ENCODE measurements at places on chromosomes 5 and 9.

GRCh38 chr5:52802272-52802973 is 14.7 kb downstream of the ITGA1 start:
- no peak for DNase-seq

DNA sequence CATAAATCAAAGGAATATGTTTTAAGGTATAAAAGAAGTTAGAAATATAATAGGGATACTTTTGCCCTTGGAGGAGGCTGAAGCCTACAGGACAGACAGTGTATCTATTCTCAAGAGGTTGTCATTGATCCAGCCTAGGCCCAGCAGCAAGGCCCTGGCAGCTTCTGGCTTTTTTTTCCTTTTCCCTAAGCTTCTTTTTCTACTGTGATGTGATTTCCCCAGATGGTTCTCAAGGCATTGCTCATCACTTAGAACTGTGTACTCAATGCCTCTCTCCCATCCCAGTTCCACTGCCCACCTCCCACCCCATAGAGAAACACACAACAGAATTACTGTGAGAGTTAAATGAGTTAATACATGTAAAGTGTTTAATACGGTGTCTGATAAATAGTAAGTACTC is 88.6 kb downstream of the SLC44A1 start:
- no peak for DNase-seq

DNA sequence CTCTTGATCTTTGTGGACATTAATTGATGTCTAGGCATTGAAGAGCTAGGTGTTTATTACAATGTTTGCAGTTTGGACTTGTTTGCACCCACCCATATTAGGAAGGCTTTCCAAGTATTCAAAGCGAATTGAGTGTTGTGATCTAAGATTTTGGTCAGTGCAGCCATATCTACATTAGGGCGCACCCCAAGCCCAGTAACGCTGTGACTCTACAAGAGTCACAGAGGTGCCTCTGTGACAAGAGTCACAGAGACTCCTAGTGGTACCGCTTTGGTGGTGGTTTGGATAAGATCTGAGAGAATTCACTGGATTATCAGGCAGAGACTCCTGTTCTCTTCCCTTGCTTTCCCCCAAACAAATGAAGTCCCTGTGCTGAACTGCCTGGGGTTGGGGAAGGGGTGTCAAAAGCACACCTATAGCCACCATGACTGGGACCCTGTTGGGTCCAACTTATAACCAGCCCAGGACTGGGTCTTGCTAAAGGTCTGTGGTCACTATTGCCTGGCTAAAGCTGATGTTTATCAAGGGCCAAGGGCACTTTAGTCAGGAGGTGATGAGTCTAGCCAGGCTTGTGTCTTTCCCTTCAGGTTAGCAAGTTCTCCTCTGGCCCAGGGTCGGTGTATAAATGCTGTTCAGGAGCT is 114.1 kb upstream of the RIOK2 start:
- no peak for DNase-seq

DNA sequence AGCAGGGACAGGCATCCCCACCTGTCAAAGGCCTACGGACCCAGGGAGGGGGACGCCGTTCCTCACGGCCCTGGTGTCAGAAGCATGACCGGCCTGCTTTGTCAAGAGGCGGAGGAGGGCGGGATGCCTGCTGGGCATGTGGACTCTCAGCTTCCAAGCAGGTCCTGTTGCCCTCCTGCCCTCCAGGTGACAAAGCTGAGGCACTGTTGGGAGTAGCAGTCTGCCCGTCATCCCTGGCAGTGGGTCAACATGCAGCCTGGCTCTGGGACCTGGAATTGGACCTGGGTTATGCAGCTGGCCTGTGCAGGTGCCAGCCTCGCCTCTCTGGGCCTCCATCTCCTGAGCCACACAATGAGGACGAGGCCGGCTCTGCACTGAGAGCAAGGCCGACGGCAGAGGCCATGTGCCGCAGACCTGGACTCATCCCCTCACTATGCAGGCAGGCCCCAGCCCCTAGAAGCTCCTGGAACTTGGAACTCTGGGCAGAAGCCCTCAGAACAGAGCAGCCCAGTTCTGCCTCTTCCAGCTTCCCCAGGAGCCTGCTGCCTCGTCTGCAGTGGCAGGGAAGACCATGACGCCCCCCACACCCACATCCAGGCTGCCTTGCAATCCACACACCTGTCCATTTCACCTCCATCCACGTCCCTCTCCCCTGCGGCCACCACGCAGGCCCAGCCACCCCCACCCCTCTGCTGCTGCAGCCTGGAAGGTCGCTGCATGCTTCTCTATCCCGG is 20.8 kb upstream of the FCN1 start:
- DNase-seq, result no peak

- no peak for DNase-seq
These were observed 209.8 kb downstream of the PJA2 start for GRCh38 chr5:109199799-109200620.

DNA sequence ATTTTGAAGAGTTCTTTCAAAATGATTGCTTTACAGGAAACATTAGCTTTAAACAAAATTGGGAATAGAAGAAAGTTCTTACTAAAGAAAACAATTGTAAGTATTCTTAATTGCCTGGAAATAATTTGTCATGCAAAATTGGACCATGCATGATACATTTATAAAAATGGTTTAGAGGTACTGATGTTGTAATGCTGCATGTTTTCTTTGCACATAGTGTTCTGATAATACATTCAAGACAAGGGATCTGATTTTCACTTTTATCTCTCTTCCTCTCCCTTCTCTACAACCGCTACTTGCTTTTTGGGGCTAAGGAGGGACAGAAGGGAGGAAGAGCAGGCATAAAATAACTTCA is 211.6 kb upstream of the MPDZ start:
- no peak for DNase-seq

- no peak for DNase-seq
These were observed 18.4 kb upstream of the GSN start for GRCh38 chr9:121249563-121249962.

DNA sequence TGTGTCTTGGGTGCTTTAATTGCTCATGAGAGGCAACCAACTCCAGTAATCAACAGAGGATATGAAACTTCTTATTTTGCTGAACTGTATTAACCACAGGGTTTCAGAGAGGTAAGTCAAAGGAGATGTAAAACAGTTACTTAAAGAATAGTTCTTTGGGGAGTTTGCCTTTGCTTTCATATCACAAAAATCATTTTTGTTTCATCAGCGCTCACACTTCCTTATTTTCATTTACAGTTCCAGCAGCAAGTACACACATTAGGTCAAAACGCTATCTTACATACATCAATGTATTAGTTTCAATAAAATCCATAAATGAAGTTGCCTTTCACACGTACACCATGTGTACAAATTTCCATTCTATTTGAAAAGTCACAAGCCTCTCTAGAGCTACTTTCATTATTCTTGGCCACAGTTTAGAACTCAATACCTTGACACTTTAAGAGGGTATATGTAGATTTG is 50.1 kb downstream of the ST8SIA4 start:
- DNase-seq, result no peak

DNA sequence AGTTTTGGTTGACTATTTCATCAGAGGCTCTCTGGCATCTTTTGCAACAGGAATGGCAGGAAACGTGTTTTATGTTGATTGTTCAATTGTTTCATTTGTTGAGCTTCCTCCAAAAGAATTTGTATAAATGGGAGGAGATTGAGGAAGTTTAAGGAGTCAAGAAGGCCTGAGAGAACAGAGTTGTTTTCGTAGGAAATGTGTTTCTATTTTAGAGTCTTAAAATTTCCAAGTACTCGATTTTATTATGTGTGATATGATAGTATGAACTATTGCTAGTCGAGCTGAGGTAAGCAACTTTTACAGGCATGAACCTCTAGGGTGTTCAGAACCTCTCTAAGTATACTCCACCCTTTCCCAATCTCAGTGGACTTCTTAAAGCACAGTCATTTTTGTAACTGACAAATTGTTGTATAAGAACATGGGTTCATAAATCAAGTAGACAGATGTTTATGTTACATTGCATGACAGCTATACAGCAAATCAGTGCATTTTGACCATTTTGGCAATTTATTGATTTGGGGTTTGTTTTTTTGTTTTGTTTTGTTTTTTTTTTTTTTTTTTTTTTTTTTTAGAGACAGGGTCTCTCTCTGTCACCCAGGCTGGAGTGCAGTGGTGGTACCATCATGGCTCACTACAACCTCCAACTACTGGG is 47.4 kb downstream of the POLK start:
- DNase-seq, result no peak

- no peak for DNase-seq
These were observed 5.0 kb downstream of the LAMC3 start for GRCh38 chr9:131013771-131014676.

DNA sequence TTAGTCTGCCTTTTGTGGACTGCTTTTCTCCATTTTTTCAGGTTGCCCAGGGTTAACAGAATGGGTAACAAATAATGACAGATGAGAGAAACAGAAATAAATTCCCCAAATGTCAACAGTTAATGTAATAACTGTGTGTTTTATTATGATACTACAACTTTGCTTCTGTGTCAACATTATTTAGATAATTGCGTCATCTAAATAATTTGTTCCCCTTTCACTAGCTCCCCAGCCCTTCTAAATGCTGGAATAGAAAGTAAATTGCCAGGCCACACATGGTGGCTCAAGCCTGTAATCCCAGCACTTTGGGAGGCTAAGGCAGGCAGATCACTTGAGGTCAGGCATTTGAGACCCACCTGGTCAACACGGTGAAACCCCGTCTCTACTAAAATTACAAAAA is 53.5 kb downstream of the RNF38 start:
- DNase-seq, result no peak

DNA sequence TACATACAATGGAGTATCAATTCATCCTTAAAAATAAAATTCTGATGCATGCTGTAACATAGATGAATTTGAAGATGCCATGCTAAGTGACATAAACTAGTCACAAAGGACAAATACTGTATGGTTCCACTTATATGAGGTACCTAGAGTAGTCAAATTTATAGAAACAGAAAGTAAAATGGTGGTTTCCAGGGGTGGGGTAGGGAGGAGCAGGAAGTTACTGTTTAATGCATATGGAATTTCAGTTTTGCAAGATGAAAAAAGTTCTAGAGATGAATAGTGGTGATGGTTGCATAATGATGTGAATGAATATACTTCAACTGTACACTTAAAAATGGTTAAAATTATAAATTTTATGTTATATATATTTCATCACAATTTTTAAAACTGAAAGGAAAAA is 57.3 kb upstream of the FNIP1 start:
- no peak for DNase-seq

- DNase-seq, result no peak
These were observed 241.2 kb downstream of the TRIM32 start for GRCh38 chr9:116928289-116928688.

GRCh38 chr5:148559461-148559860 is 94.9 kb downstream of the HTR4 start:
- no peak for DNase-seq

GRCh38 chr9:116166713-116167112 is 13.1 kb downstream of the PAPPA start:
- DNase-seq, result no peak

DNA sequence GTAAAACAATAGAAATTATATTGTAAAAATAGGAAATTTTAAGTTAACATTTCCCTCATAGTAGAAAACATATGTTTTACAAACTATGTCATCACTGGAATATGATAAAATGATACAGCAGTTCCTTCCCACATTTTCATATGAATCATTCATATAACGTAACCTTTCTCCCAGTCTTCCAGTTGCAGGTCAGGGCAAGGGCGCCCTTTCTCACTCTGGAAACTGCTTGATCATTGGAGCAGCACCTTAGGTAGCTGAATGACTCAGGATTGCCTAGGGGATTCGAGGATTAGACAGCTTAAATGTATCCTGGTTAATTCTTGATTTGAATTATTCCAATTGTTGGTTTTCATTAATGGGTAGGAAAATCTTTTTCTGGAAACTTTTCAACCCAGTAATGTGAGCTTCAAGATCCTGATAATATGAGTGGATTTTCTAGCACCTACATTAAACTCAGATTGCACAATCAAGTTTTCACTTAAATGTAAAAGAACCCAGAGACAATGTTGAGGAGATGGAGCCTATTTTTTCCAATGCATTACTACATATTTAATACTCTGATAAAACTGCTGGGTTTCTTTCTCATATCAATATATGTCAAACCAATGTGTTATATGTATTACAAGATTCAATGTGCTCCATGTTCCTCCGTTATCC is 32.6 kb upstream of the ANXA1 start:
- no peak for DNase-seq

DNA sequence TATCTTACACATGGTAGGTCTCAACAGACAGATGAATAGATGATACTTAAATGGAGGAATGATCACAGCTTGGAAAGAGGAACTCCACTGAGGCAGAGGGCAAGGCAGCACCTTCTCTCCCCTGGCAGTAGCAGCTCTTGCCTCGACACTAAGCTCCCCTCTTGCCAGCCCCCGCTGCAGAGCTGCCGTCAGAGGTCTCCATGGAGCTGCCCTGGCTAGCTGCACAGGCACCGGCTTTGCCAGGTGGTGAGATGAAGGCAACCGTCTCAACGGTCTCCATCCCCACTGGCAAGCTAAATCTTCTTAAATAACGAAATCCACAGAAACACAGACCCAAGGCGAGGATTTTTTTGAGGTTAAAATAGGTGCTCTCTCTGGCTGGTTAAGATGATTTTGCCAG is 81.2 kb downstream of the CRB2 start:
- DNase-seq, result no peak

- DNase-seq, result no peak
These were observed 742 bp upstream of the WNK2 start for GRCh38 chr9:93183131-93183662.

GRCh38 chr5:75335952-75336614 is 937 bp upstream of the HMGCR start:
- DNase-seq, result no peak

DNA sequence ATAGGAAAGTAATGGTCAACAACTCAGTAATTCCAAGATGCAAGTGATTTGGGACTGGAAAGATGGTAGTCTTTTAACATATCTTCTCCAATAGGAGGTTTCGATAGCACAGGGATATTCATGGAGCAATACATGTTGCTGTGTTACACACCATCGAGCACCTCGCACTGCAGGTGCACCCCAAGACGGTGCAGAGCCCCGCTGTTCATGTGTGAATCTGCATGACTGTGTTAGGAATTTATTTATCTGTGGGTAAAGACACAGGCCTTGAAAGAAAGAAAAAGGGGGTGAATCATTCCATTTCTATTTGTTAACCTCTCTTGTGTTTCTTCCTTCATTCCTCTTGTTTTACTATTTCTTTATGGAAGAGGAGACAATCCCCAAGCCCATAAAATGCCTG is 217.1 kb downstream of the EBF1 start:
- DNase-seq, result no peak

DNA sequence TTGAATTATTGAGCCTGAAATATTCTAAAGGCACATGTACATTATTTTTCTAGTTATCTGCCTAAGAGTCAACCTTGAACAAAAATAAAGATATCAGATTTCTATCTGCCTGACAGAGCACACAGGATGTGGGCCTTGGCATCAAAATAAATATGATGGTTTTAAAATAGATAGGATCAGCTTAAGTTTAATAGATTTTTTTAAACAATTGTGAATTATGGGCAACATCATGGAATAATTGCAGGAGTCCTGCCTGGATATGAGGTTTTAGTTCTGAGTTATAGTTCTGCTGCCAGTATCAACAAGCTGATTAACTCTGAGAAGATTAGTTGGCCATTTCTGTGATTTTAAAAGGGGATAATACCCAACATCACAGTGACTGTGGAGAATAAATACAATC is 107.0 kb upstream of the PCA3 start:
- DNase-seq, result no peak

Data from stimulated activated CD8-positive, alpha-beta memory T cell treated with anti-CD3 and anti-CD28 coated beads, Interleukin-4, amount 100 ng/mL, for 1 hour (primary cell).